Smooth muscle cell of trachea (primary cell): ENCODE measurements at places on chromosomes 13 and 19. TPM values are rescaled to one million over a fixed set of nuclear protein-coding genes. Genes with fewer than 3 reads are reported as not detected.

The ZNF541 gene
- under 0.01 TPM in 1 of 2 replicates, not detected in the other for total RNA-seq

The NLRP12 gene
- total RNA-seq, result not detected in 2 replicates

The CNFN gene
- not detected in 2 replicates for total RNA-seq

The GARIN5A gene
- total RNA-seq, result 0.15 and 0.33 TPM in 2 replicates

The ZNF665 gene
- 4.8 and 7.4 TPM in 2 replicates for total RNA-seq

The CYP4F11 gene
- total RNA-seq, result not detected in 2 replicates

The ZSCAN4 gene
- total RNA-seq, result not detected in 2 replicates

The FGF21 gene
- total RNA-seq, result not detected in 2 replicates

The MEIOSIN gene
- total RNA-seq, result not detected in 2 replicates

The CACNA1A gene
- 16.3 and 29.6 TPM in 2 replicates for total RNA-seq

The ZNF600 gene
- total RNA-seq, result 3.3 and 4.7 TPM in 2 replicates

The NTN5 gene
- total RNA-seq, result under 0.01 and 0.33 TPM in 2 replicates

The KLK8 gene
- total RNA-seq, result not detected in 2 replicates

The SLC25A41 gene
- total RNA-seq, result under 0.01 TPM in 1 of 2 replicates, not detected in the other

The PROSER3 gene
- total RNA-seq, result 6.1 and 9.9 TPM in 2 replicates

The COX7A1 gene
- 8.3 and 50.6 TPM in 2 replicates for total RNA-seq

The FXYD1 gene
- total RNA-seq, result 0.44 and 5.8 TPM in 2 replicates

The ZNF787 gene
- 24.6 and 49.1 TPM in 2 replicates for total RNA-seq

The ZNF724 gene
- 1.8 and 6.7 TPM in 2 replicates for total RNA-seq

The SLC7A10 gene
- not detected in 2 replicates for total RNA-seq

The THSD8 gene
- total RNA-seq, result 0.99 TPM in 1 of 2 replicates, not detected in the other
